ENCODE measurements at places on chromosomes 4 and X.

- no peak for DNase-seq
Observed at GRCh38 chrX:44280116-44280515, 63.4 kb downstream of the EFHC2 start.

DNA sequence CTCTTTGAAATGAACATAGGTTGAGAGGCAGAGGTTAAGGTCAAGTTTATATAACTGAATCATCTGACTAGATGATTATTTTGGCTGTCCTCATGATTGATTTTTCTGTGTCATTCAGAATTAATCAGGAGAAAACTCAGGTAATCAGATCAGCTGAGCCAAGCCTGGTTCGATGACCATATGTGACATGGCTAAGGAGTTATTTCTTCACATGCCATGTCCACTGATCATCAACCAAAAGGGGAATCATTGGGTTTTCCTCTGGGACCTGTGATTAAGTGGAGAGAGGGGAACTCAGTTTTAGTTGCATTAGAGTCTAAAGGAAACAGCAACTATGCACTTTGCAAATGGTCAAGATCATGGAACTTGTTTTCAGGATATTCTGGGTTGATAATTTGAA, 20.3 kb upstream of the PACRGL start:
- no peak for DNase-seq

GRCh38 chr4:2742823-2743517, 13.2 kb downstream of the TNIP2 start:
- DNase-seq: no peak

GRCh38 chr4:180745019-180745418, 1498.2 kb upstream of the TENM3 start:
- no peak for DNase-seq

- DNase-seq: no peak
Observed at GRCh38 chr4:4225915-4226605, 669 bp downstream of the OTOP1 start.

GRCh38 chr4:117239434-117239833, 154.1 kb upstream of the TRAM1L1 start:
- no peak for DNase-seq

- no peak for DNase-seq
Observed at GRCh38 chr4:8705161-8706145, 112.9 kb downstream of the CPZ start.

- DNase-seq: peak; percentile 3
Observed at GRCh38 chrX:100368167-100368566, 41.9 kb downstream of the PCDH19 start.

DNA sequence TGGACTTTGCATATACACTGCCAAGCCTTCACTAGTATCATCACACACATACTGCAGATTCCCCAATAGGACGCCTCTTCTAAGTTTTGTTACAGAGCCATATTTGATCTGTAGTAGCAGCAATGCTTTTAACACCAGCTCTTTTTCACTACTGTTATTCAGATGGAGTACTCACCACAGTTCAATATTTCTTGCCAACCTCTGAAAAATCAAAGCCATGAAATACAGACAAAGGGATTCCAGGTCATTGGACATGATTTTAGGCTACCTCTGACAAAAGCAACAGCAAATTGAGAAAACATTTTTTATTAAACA, 390.7 kb upstream of the ADGRL3 start:
- DNase-seq: no peak

DNA sequence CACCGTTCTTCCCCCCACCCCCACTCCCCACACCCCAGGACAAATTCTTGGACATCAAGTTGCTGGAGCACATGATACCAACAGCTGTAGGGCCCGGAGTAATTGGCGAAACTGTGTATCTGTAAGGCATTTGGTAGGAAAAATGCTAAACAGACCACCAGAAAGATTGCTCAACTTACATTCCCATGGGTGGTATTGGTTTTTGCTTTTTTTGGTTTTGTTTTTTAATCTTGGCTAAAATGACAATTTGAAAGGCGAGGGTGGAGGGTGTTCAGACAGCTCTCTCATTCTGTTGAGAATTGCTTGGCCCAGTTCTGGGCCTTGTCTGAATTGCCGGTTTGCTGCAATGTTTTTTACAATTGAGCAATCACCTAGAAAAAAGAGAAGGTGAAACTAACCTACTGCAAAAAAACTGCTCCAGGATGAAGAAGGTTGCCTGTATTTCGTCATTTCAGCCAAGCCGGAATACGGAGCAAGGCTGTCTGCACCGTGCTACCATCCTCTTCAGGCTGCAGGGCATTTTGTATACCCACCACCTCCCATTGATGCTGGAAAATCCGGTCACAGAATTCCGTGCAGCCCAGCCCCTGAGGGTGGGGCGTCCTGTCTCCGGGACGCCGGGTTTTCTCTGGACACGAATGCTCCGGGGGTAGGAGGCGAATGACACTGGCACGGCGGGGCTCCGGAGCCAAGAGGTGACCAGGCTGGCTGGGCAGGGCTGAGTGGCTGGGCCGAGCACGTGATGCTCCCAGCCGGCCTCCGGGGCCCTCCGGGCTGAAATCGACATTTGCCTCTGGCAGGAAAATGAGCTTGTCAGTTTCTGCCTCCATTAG, at the start of gene CLCN4:
CLCN4 (plus strand) TSS at position 777 of the 833 bp plus-strand sequence. CDS start 28,058 bp downstream, outside the sequence.
- peak; percentile 8 for DNase-seq

GRCh38 chrX:136810493-136810892, 29.8 kb upstream of the ARHGEF6 start:
- no peak for DNase-seq

GRCh38 chr4:121096629-121097028, 24.3 kb upstream of the NDNF start:
- no peak for DNase-seq
